ENCODE measurements at places on chromosomes 1 and 21.

DNA sequence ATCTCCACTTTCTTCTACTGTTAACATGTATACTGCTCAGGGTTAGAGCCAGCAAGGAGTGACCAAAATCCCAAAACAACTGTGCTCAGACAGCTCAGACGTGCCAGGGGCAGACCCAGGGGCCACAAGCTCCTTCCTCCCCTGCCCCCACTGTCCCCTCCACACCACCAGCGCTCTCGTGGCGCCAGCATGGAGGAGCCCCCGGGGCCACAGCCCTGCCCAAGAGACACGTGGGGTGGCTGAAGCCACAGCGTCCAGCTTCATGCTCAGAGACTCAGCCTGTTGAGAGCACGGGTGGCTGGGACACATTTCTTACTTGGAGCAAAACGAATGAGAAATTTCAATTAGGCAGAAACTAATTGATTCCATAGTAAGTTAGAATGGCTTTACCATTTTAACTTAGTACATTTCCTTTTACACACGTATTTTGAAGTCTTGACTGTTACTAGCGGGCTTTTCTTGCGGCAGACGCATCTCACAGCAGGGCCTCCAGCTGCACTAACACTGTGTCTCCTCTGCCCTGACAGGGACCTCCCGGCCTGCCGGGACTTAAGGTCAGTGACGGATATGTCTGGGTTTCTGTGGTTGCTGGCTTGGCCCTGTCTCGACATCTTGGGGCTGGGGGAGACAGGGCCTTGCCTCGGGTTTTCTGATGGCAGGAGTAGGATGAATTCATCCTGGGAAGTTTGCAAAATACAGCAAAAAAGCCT, 54.2 kb downstream of the SLC19A1 start:
- DNase-seq, result no peak

DNA sequence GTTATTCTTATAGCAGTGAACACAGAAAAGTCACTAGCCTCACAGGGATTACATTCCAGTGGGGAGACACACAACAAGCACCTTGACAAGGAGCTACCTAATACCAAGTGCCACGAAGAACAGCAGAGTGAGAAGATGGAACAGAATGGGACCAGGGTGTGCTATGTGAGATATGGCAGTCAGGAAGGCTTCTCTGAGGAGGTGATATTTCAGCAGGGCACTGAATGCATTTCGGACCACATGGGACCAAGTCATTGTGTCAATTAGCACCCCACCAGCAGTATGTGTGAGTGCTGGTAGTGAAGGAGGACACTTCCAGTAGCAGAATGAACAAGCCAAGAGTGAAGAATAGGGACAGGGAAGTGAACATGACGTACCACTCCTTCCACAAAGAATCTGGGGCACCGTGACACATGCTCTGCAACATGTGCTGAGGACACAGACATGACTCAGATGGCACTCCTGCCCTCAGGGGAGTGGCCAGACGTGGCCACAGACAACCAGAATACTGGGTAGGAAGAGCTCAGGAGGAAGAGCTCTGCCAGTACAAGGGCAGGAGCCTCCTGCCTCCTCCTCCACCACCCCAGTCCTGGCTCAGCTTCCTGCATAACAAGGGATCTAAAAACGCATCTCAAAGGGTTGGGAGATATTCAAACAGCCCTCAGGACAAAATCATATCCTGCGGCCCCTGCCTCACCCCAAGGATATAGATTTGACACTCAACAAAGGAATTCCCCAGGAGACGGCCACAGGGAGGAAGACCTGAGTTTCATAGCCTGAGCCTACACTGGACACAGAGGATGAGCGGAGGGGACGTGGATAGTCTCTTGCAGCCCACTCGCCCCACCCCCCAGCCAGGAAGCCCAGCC, 102.5 kb downstream of the TRABD2B start:
- peak; percentile 57 for DNase-seq

DNA sequence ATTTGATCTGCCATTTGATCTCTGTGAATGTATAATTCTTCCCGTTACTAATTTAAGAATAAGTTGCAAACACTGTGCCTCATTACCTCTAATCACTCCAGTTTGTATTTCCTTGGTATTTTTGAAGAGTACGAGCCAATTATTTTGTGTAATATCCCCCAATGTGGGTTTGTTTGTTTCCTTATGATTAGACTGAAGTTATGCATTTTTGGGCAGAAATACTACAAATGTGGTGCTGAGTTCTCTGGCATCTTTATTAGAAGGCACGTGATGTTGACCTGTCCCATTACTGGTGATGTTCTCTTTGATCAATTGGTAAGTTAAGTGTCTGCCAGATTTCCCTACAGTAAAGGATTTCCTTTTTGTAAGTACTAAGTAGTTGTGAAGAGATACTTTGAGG, 10.3 kb downstream of the MIXL1 start:
- DNase-seq, result no peak

DNA sequence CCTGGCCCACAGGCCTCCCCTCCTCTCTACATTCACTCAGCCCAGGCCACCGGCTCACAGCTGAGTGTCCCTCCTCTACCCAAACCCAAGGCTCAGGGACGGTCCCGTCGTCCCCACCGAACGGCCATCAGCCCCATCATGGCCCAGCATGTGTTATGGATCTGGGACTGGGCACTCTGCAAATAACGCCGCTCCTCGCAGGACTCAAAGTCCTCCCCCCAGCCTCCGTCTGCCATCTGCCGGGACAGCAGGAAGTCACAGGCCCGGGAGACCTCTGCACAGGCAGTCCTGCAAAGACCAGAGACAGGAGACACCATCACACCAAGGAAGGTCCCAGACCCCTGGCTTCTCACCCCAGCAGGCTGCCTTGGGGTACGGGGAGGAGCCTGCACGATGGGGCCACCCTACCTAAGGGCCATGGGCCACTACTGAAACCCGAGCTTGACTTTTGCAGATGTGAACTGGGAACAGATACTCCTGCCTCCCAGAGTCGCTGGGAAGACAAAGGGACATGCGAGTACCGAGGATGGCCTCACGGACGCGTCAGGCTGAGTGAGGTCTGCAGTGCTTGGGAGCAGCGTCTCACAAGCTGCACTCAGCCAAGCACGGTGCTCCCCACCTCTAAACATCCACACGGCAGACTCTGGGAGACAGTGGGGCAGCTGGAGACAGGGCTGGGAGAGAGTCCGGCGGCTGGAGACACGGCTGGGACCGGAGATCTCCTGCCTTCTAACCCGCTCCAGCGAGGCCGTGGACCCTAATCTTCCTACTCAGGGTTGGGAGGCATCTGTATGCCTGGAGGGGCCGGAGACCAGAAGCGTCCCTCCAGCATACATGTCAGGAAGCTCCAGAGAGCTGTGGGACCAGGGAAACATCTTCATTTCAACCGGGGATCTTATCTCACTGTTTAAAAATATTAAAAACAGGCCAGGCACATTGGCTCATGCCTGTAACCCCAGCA, 10.4 kb upstream of the SPATC1L start:
- DNase-seq, result no peak

DNA sequence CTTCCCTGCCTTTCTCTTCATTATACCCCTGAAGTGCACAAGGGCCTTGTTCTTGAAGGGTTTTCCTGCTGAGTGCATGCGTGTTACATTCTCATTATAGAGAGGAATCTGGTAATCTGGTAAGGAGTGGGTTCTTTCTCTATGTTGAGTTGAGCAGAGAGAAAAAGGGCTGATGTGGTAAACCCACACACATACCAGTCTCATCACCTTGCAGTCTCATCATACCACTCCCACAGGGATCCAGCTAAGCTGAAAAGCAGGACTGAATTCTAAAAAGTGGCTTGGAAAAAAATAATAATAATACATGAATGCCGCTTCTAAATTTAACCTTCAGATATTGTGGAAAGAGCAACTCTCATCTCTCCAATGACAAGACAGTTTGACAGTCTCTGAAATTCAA, 10.5 kb upstream of the HTR1D start:
- DNase-seq, result no peak
